Skeletal muscle cell (primary cell): ENCODE measurements at places on chromosomes 7 and 10.

- peak; percentile 89 for DNase-seq
Measured at GRCh38 chr7:92778972-92779371, 57.4 kb downstream of the CDK6 start.

GRCh38 chr7:51369746-51370145 lies 53.1 kb upstream of the COBL start:
- DNase-seq, result no peak

DNA sequence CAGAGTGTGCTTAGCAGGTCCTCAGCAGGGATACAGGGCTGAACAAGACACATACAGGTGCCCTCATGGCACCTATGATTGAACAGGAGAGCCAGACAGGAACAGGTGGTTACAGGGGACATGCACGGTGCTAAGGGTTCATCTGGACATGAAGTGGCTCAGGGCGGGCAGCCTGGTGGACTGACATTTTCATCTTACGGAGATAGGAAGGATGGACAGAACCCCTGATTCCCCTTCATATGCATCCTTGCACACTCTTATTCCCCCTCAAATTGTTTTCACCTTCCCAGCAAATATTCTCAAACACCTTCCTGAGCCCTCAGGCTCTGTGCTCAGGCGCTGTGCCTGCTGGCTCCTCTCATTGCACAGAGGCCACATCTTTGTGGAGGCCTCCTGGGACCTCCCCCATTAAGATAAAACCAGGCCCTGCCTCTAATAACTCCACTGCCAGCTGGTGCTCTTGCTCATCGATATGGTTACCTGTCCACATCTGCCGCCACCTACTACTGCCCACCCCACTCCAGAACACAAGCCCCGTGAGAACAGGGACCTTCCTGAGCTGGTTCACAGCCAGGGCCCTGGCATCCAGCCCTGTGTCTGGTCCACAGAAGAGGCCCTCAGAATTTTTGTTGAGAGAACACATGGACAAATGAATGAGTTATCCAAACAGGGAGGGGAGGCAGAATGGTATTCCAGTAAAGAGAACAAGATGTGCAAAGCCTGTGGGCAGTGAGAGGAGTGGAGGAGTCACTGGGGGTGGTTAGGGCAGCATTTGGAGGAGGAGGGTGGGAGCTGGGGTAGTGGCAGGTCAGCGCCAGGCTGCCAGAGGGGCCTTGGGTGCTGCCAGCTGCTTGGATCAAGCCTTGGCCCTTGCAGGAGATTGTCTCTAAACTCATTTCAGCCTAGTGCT lies 68.9 kb upstream of the AQP1 start:
- no peak for DNase-seq

DNA sequence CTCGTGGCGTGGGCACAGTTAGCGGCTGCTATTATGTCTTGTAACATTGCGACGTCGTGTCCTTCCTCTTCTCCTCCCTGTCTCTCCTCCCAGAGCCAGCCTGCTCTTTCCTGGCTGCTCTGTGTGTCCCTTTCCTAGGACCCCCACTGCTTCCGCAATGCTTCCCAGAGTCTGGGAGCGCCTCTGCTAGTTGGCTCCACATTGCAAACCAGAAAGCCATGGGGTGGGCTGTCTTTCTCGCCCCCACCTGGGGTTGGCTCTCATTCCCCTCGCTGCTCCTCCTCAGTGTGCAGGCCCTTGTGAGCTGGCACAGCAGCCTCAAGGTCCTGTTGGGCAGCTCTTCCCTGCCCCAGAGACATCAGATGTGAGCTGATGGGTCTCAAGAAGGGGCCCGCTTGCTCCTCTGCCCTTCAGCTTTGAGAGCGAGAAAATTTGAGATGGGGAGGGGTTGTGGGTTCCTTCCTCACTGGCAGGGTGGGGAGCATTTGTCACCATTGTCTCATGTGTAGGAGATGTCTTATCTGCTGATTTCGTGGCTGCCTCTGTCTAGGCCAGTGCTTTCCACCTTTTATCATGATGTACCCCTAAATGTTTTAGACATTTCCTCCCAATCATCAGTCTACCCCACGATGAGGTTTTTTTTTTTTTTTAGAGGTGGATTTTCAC lies 3.3 kb downstream of the ADAMTS14 start:
- DNase-seq, result no peak

- DNase-seq, result no peak
Measured at GRCh38 chr10:84195044-84195830, 900 bp downstream of the CDHR1 start.

- no peak for DNase-seq
Measured at GRCh38 chr7:6323967-6324701, 51.7 kb upstream of the CYTH3 start.

GRCh38 chr7:79420464-79420863 lies 33.0 kb downstream of the MAGI2 start:
- peak; percentile 94 for DNase-seq

DNA sequence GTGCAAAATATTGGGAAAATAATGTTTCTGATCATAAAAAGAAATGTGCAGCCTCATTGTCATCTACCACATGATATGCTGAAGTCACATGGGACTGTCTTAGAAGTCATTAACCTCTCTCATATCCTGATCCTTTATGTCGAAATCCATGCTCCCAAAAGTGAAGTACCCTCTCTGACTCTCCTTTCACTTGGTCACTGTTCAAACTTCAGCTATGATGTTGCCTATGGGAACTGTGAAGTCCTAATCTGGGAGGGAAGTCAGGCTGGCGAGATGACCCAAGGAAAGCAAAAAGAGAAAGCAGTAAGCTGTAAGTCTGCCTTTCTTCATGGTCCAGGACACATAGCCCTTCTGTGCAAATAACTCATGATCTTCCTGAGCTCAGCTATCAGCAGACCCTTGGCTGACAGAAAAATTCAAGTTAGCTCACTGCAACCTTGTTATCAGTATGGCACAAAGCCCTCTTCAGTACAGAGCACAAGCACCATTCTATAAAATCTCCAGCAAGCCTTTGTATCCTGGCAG lies 29.5 kb downstream of the WASL start:
- DNase-seq, result no peak

DNA sequence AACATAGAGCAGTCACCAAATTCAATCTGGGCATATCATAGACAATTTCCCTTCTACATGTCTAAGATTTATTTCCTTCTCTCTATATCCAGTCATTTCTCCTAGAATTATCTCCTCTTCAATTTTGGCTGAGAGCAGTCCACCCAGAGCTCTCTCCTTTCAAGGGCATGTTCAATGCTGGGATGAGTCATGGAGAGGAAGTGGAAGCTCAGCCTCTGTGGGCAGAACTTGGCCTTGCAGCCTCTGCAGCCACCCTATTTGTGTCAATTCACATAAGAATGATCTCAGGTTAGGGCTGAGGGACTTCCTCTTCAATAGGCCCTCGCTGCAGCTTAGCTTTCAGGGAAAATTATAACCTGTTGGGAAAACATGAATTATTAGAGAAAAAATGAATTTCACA lies 560.8 kb downstream of the POM121L12 start:
- no peak for DNase-seq

- no peak for DNase-seq
Measured at GRCh38 chr7:79341902-79342301, 111.6 kb downstream of the MAGI2 start.

GRCh38 chr10:121886997-121887622 lies 40.7 kb downstream of the ATE1 start:
- peak; percentile 17 for DNase-seq

DNA sequence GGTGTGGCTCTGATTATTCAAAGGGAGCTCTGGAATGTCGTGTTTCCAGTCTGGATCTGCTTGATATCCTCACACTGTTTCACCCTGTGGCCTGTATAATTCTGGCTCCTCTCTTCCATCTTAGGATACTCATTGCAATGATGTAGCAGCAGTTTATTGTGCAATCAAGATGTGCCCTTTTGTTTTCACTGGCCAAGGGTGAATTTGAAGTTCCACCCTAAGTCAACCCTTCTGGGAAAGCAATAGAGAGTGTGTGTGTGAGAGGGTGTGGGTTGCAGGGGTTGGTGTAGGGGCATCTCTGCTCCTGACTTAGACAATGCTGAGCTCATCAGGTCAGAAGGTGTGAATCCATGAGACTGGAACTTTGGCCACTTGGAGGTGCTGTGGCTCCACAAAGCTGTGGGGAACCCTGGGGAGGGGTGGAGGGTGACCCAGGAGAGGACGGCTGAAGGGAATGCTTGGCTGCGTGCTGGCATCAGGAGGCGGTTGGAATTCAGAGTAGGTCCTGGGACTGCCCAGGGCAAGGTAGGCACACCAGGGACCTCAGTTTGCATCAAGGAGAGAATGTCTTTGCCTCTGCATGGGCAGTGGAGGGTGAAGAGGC lies 118.0 kb upstream of the PRSS58 start:
- DNase-seq, result no peak

GRCh38 chr10:124384591-124385190 lies 34.0 kb downstream of the OAT start:
- no peak for DNase-seq

- no peak for DNase-seq
Measured at GRCh38 chr7:148256433-148256832, 334.1 kb upstream of the C7orf33 start.

DNA sequence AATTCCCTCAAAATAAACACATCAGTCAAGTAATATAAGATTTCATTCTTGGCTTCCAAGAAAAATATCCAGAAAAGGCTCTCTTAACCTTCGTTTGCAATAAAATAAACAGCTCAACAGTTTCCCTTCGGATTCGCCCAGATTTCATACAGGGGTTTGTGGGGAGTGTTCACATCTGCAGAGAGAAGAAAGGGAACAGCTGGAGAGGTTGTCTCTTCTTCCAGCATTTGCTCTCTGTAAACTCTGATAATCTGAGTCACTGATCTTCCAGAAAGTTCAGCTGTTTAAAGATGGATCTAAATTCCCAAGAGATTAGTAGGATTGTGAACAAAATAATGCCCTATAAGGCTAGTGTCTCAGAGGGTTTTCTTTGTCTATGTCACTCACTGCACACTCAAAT lies 277.9 kb downstream of the HPSE2 start:
- DNase-seq, result no peak

DNA sequence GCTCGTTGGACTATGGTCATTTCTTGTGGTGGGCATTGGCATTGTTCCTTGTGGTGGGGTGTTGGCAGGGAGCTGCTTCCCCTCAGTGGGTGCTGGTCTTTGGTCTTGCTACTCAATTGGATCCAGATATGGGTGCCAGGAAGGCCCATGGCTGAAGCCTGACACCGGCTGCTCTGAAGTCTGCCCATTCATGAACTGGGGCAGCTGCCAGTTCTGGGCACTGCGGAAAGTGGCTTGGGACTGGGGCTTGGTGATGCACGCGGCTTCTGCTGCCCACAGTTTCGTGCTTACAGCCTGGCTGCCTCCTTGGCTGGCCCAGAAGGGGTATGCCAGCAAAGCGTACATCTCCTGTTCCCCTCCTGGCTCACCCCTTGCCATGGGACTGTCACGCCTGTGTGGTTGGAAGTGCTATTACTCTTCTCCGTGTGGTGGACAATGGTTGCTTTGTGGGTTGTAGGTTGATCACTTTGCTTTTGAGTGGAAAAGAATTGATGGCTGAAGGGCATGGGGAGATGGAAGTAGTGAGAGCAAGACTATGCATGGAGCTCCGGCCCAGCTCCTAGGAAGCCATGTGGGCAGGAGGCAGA lies 54.7 kb downstream of the ADAMTS14 start:
- DNase-seq, result no peak

DNA sequence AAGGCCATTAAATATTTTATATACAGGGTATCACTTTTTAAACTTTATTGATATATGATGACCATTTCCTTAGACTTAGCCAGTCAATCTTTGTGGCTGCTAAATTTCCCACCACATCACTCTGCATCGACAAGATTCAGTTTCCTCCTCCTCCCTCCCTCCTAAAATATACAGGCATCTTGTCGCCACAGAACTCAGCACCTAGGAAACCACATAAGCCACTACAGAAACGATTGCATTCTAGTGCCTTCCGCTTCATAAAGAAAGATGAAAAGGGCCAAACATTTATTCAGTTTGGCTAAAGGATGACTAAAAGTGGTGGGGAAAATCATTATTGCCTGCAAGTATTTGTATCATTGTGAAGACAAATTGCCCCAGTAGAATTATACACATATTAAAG lies 30.7 kb downstream of the ERCC6 start:
- DNase-seq, result no peak

DNA sequence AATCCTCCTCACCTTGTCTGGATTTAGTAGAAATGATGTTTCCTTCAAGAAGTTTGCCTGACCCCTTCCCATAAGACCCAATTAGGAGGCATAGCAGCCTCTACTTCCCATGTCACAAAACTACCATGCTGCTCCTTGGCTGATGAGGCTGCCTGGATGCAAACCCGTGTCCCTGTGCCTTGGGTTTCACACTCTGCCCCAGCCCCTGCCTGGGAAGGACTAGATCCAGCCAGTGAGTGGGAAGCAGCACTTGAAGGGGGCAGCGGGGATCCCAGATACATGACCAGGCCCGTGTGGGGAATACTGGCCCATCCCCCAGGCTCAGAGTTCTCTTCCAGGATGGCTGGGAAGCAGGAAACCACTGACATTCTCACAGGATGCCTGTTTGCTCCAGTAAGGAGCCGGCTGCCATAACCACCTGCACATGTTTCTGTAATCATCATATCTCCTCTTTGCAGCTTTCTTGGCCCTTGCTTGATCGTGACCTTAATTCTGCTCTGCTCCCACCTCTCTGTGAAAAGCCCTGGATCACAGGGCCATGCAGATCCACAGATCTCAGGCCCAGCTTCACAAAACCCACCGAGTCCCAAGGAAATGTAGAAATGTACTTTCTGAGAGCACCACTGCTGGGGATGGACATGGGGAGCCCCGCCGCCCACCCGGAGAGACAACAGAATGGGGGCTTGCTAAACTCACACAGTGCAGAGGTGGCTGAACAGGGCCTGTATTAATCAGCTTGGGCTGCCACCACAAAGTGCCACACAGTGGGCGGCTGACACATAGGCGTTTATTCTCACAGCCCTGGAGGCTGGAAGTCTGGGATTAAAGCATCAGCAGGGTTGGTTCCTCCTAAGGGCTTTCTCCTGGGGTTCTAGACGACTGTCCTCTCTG lies 287.8 kb upstream of the IGFBP3 start:
- no peak for DNase-seq

GRCh38 chr7:41745451-41745850 lies 42.6 kb upstream of the INHBA start:
- DNase-seq, result no peak

DNA sequence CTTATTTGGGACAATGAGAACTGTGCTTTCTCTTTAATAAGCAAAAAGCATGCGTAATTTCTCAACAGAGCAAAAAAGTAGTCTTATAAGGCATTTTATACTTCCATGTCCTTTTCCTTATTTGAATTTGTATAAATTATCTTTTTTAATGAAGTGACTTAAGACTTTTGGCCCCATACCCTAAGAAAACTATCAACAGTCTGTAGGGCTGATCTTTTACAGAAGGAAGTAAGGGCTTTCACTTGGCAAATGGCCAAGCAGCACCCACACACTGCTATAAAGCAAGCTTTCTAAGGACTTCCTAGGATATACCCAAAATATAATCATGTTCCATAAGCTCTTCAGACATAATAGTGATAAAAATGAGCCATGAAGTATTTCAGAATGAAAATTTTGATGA lies 3.4 kb downstream of the CRPPA start:
- no peak for DNase-seq

DNA sequence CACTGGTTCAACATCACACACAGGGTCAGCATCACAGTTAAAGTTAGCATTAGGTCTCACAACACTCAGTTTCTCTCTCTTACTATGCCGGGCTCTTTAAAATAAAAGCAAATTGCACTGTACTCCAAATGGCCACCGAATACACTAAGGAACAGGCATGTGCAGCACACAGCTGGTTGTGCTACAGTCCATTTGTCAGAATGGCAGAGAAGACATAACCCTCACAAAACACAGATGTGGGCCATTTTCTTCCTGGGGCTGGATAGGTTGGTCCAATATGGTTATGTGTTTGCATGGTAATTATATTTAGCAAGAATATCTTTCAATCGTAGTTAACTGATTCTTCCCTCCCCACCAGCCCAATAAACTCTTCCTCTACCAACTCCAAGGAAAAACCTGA lies 9.0 kb downstream of the JCAD start:
- DNase-seq, result no peak

GRCh38 chr10:108872854-108873253 lies 1050.5 kb downstream of the XPNPEP1 start:
- DNase-seq, result no peak
